CD4-positive, alpha-beta T cell treated with Interleukin-17A for 4 hours (primary cell): ENCODE measurements at places on chromosomes 11 and 22.

GRCh38 chr11:119192111-119192510 lies 6.8 kb downstream of the NHERF4 start:
- no peak for DNase-seq

DNA sequence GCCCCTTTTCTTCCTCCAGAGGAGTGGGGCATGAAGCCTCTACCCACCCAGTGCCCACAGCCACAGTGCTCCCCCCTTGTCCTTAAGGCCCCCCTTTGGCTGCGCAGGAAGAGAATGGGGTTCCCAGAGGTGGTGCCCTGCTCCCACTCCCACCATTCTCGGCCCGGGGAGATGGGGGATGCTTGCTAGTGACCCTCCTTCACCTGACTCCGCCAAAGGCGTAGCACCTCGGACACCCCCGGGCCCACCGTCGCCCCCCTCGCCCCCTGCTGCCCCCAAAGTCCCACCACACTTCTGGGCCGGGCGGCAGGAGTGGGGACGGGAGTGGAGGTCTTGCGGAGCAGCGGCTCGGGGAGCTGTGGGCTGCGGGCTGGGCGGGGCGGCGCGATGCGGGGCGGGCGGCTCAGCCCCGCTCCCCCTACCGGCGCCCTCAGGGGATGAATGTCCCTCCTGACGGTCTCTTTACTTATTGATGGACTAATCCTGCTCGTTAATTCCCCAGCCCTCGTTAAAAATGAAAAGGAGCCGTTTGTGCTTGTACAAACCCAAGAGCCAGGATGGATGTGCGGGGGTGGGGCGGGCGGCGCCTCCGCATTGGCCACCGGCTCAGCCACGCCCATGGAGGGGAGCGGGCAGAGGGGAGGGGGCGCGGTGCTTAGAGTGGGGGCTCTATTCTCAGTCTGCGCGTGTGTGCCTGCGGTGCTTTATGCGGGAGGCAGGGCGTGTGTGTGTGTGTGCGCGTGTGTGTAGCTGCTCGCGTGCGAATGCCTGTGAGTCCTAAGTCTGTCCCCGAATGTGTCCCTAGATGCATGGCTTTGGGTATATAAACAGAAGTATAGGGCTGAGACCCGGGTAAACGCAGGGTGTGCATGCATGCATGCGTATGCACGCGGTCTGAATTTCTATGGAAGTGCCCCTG lies 25.6 kb downstream of the SYT7 start:
- DNase-seq = no peak

- DNase-seq = no peak
Observed at GRCh38 chr11:103215812-103216211, 106.6 kb downstream of the DYNC2H1 start.

DNA sequence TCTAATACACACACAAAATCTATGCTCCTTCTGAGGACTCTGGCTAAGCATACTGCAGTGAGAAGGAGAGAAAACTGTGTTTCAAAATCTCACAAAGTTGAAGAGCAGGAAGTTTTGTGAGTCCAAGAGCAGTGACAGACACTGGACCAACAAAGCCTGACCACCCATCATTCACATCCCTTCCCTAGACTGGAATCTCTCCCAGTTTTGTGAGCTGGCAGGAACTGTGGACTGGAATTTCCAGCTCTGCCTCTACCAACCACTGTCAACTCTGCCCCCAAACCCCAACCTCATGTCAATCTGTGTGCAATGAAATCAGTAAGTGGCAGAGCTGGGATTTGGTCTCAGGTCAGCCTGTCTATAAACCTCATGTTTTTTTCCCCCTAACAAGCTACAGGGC lies 112.6 kb downstream of the ARL14EP start:
- no peak for DNase-seq

DNA sequence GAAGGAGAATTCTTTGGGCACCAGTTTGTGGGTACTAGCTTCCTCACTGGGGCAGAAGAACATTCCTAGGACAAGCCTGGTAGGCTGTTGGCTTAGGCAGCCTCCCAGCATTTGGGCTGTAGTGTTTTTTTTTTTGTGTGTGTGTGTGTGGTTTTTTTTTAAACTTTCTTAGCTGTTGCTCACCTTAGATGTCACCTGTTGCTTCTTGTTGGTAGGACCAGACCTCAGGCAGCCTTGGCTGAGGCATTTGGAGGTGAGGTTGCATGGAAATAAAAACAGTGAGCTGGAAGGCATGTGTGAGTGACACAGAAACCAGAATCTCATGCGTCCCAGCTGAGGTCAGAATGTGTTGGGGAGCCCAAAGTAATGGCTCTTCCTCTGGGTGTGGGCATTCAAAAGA lies 21.3 kb downstream of the AMPD3 start:
- peak; percentile 0 for DNase-seq

GRCh38 chr11:121236115-121237001 lies 56.2 kb upstream of the SC5D start:
- DNase-seq = no peak

DNA sequence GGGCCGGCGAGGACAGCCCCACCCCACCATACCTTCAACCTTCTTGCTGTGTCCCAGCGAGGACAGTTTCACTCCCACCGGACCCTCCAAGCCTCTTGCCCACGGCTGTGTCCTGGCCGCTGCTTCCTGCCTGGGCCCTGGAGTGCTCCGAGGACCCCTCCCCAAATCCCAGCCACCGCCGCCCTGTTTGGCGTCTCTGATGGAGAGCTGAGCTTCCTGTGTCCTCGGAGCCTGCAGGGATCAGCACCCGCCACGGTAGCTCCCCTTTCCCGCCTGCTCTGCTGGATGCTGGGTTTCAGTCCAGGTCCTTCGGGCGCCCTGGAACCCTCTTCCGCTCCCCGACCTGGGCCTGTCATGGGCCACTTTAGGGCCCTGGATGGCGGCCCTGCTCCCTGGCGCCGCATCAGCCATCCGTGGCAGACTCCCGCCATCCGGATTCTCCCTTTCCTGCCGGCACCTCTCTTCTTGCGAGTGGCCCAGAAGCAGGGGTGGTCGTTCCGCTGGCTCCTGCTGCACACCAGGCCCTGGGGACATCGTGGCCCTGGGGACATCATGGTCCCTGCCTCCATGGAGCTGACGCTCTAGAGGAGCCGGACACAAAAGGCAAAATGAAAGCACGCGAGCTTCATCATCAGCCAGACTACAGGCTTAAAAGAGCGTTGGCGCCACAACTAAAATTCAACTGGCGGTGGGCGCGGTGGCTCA lies 34.3 kb upstream of the GAL start:
- DNase-seq = no peak

DNA sequence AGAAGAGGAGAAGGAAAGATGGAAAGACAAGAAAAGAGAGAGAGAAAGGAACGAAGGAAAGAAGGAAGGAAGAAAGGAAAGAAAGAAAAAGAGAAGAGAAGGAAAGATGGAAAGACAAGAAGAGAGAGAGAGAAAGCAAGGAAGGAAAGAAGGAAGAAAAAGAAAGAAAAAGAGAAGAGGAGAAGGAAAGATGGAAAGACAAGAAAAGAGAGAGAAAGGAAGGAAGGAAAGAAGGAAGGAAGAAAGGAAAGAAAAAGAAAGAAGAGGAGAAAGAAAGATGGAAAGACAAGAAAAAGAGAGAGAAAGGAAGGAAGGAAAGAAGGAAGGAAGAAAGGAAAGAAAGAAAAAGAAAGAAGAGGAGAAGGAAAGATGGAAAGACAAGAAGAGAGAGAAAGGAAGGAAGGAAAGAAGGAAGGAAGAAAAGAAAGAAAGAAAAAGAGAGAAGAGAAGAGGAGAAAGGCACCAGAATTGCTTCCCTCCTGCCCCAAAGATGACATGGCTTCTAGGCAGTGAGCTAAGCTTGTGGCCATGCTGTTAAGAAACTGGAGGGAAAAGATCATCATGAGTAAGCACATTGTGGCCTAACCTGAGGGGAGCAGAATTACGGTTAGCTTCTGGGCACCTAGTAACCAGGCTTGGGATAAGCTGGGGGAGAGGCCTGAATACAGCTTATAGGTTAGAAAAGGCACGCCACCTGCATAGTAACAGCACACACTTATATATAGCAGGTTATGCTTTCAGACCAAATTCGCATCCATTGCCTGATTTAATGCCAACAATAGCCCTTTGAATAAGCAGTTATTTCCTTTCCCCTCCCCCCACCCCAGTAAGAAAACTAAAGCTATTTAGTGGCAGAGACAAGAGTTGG lies 2.3 kb upstream of the ST3GAL4 start:
- DNase-seq = no peak

DNA sequence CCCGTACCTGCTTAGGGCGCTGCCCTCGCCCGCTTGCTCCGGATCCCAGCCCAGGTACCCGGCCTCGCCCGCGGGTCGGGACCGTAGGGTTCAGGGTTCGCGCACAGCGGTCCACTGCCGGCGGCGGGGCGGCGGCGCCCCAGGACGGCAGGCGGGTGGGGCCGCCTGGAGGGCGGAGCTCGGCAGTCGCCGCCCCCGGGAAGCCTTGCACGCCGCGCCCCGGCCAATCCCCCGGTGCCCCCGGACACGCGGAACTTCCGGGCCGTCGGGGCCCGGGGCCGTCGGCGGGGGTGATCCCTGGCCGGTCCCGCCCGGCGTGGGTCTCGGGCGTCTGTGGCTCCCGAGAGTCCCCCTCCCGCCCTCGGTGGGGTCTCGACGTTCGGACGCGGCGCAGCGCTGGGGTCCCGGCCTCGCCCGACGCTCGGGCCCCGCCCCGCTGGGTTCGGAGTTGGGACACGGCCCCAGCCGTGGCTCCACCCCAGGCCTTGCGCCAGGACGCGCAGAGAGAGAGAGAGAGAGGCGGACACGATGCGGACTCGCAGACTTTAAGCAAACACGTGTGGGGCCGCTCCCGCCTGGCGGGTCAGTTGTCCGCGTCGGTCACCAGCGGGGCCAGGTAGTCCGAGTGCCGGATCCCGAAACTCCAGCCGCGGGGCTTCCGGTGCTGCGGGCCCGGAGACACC lies at the start of gene TYMP:
Gene TYMP (minus strand): TSS at position 116 of the 683 bp plus-strand sequence. CDS start 303 bp downstream, outside the sequence.
- peak; percentile 75 for DNase-seq

- DNase-seq = no peak
Observed at GRCh38 chr11:8242118-8242475, 21.6 kb downstream of the LMO1 start.

DNA sequence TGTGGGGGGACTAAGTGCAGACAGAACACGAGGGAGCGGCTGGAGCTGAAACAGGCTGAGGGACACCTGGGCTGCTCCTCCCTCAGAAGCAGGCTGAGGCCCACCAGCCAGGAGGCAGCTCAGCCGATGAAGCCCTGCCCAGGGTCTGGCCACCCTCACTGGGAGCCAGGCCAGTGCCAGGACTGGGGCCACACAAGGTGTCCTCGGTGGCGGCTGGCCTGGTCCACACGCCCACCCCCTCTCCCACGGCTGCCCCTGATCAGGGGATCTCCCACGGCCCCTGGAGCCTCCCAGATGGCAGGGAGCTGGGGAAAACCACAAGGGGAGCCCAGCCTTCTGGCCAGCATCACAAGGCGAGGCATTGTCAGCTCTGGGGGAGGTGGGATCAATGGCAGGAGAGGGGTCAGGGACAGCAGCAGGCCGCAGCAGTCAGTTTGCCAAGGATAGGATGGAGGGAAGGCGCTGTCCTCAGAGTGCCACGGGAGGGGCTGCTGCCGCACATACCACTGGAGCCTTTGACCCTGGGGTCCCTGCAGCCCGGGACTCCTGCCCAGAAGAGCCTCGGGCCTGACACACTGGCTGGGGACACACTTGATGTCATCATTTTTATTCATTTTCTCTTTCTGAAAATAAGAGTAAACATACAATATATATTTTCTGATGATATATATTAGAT lies 11.7 kb upstream of the RASL10A start:
- DNase-seq = no peak

DNA sequence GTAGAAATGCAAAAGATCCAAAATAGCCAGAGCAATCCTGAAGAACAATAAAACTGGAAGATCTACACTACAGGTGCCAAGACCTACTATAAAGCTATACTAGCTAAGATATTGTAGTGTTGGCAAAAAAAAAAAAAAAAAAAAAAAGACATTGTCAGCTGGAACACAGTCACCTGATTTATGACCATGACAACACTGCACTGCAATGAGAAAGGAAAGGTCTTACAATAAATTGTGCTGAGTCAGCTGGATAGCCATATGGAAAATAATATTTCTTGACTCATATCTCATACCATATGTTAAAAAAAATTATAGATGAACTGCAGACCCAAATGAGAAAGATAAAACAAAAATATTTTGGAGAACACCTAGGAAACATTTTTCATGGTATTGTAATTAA lies 3.1 kb upstream of the PANX3 start:
- no peak for DNase-seq

DNA sequence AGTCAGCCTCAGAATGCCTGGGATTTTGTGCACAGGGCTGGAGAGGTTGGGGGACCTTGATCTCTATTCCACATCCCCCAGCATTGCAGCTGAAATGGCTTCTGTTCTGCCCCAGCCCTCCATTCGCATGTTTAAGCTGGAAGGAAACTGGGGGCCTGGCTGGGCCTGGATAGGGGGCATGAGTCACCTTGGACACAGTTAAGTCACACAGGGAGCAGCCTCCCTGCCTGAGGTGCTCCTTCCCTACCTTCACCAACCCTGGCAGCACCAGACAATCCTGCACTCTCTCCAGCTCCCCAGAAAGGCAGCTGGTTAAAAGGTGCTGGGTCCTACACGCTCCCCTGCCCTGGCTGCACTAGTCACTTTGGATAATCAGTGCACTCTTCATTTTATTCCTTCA lies 763 bp downstream of the SMIM45 start:
- DNase-seq = no peak

DNA sequence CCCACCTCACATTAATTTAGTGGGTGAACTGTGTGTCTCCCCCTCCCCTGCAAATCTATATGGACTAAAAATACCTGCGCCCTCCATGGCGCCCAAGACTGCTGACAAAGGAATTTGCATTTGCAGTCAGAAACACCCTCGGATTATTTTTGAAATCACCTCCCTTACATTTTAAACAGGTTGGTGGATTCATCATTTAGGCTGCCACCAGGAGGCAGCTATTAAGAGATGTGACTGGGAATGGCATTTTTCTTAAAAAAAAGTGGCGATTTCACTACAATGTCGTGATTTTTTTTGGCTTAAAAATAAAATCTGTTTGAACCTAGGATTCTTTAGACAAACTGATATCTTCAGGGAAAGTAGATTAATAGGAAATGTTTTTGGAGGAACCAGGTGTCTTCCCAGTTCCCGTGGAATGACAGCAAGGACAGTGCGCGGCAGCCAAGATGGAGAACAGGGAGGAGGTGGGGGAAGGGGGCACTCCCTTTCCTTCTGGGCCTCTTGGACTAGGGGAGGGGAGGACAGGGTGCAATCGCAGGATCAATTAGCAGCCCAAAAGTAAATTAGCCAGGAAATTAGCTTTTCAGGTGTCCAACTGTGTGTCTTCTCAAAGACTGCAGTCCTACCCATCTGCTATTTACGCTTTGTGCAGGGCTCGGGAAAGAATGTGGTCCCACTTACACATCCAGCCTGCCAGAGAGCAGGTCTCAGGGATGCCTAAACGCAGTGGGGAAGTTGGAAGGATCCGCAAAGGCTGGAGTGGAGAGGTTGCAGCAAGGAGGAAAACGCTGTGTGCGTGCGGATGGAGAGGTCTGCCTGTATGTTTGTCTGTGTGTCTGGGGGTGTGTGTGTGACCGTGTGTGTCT lies 496.4 kb downstream of the NTM start:
- no peak for DNase-seq

GRCh38 chr11:36192425-36193289 lies 96.6 kb downstream of the COMMD9 start:
- DNase-seq = no peak

GRCh38 chr22:30240541-30241417 lies 5.8 kb downstream of the LIF start:
- no peak for DNase-seq
